KBM-7 (cell line): ENCODE measurements at places on chromosomes 11 and 22.

DNA sequence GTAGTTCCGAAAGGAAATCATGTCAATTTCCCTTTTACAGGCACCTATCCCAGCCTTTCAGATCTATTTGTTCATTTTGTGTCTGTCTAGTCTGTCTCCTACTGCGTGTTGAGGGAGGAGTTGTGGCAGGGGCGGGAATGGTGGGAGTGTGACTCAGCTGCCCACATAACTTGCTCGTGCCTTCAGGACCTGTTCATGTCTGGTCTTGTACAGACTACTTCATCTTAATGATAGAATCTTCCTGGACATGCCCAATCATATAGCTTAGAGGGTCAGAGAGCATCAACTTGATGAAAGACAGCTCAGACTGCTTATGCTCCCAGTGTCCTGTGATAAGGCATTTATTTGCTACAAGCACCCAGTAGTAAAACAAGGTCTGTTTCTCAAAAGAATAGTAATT is 61.0 kb upstream of the BIRC3 start:
- peak; percentile 29 for DNase-seq

DNA sequence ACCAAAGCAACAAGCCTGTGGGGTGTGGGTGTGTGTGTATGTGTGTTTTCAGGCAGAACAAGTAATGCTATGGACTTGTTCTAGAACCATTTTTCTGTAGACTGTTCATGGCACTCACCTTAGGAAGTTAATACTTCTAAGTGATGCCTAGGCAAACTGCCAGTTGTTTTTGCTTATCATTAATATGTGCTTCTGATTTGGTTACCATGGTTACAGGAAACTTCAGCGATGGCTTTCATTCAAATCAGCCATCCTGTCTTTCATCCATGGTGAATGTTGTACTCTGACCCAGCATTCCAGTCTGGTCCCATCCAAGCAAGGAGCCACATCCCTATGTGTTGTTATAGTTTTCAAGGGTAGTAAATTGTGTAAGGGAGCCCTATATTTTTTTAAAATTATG is 49.8 kb upstream of the ARHGAP20 start:
- no peak for DNase-seq

DNA sequence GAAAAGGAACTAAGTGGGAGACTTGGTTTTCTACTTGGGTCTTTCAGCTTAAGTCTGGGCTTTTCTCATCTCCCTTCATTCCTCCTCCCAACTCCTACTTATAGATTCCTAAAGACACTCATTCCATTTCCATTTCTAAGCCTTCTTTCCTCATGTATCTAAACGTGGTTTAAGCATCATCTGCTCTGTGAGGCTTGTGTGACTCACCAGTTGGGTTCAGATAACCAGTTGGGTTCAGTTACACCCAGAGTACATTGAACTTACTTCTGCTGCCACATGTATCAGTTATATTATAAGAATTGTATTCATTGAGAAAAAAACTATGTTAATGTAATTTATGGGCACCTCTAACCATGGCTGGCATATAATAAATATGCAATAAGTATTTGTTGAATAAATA is 831.2 kb upstream of the CCDC90B start:
- no peak for DNase-seq

DNA sequence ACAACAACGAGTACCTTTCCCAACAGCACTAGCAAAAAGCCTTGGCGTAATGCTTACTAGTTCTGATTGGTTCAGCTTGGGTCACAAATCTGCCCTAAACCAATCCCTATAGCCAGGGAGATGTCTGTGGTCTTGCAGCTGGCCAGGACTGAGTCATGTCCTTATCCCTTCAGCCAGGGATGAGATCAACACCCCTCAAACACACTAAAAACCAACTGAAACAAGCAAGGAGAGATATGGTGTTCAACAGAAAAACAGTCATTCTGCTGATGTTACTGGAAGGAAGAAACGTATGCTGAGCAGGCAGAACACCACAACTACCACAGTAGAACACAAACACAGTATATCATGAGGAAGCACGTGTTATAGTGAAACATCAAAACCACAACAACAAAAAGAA is 375.6 kb downstream of the LARGE1 start:
- no peak for DNase-seq

DNA sequence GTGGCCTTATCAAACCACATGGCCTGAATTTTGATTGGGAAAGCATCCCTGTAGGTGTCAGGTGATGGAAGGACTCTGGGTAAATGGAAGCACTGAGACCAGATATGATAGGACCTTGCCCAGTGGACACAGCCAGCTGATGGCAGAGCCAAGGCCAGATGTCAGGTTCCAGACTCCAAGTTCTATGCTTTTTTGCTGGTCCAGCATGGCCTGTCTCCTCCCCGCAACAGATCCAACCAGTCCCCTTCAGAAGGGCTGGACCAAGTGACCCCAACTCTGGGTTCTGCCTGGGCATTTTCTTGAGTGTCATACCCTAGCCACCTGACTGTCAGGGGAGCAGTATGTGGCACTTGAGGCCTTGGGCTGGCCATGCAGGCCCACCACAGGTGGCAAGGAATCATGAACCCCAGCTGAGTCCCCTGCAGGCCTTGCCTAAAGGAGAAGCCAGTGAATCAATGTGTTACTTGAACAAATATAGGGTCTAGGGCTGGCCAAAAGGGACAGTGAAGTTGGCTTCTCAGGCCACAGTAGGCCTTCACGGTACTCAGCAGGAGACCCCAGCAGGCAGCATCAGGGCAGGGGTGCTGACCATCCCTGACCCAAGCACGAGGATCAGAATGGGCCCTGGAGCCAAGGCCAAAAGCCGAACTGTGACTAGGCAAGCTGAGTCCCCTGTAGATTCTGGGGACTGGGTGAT is 27.1 kb downstream of the KCNQ1OT1 start:
- DNase-seq, result no peak

GRCh38 chr22:22823131-22823810 is 64.3 kb upstream of the IGLL5 start:
- peak; percentile 25 for DNase-seq

DNA sequence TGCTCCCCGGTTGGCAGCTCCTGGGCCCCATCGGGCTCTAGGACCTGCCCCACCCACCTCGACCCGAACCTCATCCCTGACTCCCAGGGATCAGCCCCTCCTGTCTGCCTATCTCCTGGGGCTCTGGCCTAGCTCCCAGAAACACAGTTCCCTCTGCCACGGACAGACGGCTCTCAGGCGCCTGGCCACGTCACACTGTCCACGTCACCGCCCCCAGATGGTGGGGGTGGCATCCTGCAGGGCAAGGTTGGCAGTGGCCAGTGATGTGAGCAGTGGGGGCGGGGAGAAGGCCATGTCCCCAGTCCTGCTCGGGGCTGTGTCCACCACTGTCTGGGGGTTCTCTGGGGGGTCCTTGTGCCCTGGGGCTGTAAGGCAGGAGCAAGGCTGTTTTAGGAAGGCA is 29.2 kb downstream of the SYT7 start:
- DNase-seq, result no peak

- DNase-seq, result no peak
These were observed 91.7 kb upstream of the CSNK2A3 start for GRCh38 chr11:11444804-11445131.

DNA sequence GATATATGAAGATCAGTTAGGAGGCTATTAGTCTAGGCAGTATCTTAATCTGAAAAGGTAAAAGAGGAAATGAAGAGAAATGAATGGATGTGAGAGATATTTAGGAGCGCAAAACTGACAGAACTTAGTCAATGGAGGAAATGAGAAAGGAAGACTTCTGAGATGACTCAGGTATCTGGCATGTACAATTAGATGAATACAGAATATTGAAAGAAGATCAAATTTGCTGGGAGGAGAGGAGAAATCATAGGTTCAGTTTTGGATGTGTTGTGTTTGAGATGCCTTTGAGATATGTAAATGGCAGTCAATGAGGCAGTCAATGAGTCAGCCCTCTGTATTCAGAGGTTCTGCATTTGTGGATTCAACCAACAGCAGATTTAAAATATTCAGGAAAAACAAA is 42.9 kb upstream of the GAB2 start:
- no peak for DNase-seq

GRCh38 chr11:126331286-126331685 is 24.2 kb upstream of the ST3GAL4 start:
- no peak for DNase-seq

- DNase-seq, result no peak
These were observed 13.5 kb downstream of the PLET1 start for GRCh38 chr11:112247201-112247600.

- no peak for DNase-seq
These were observed 29.4 kb upstream of the LYVE1 start for GRCh38 chr11:10597877-10598351.

DNA sequence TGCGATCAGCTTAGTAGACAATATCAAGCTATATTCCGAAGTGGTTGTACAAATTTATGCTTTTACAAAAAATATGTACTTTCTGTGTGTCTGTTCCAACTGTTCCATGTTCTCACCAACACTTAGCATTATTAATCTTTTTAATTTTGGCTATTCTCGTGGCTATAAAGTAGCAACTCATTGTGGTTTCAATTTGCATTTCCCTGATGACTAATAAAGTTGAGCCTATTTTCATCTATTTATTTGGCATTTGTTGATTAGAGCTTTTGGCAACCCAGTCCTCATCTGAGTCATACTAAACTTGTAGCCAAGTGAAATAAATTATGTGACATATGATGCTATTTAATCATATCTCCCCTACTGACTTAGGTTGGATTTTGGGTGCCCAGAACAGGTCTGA is 115.9 kb downstream of the FBXO7 start:
- DNase-seq, result no peak

GRCh38 chr11:66894141-66894540 is 37.3 kb downstream of the LRFN4 start:
- no peak for DNase-seq

DNA sequence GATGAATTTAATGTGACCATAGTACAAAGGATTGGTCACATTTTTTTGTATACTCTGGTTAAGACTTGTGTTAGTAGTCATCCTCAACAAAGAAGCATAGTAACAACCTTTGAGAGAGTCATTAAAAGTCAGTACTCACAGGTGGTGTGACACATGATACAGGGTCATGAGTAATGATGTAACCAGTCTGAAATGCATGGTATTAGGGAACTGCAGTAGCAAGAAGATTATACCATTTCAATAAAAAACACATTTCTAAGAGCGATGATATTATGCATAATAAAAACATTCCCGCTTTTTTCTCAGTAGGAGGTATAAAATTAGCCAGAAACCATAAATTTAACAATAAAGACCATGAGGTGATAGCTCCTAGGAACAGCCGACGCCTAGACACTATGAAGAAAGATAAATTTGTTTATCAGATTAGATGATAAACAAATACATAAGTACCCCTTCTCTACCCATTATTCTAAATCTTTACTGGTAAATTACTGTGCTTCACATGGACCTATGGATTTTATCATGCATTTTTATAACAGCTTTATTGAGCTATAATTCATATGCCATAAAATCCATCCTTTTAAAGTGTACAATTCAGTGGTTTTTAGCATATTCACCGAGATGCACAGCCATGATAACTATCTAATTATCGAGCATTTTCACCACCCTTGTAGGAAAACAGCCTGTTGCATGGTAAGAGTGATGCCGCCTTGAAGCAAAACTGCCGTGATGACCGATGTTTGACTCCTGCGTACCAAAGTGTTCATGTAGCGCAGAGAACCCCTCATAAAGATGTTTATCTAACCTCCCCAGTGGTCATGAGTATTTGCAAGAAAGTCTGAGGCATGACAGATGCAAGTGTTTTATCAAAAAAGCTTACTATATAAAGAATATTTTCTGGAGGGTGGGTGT is 41.8 kb downstream of the TMPRSS5 start:
- DNase-seq, result no peak

- DNase-seq, result no peak
These were observed 69.2 kb downstream of the AMOTL1 start for GRCh38 chr11:94837317-94837716.

- DNase-seq, result no peak
These were observed 12.5 kb downstream of the EIF4G2 start for GRCh38 chr11:10796191-10796590.

- DNase-seq, result peak; percentile 77
These were observed 4.9 kb upstream of the CELSR1 start for GRCh38 chr22:46542011-46542985.

- no peak for DNase-seq
These were observed 19.8 kb downstream of the TTC12 start for GRCh38 chr11:113334183-113334582.

- no peak for DNase-seq
These were observed 41.2 kb upstream of the PAK1 start for GRCh38 chr11:77515063-77515462.
